Activated T-cell treated with anti-CD3 and anti-CD28 coated beads for 24 hours (primary cell): ENCODE measurements at places on chromosomes 5 and 9.

- DNase-seq: no peak
Observed at GRCh38 chr5:150105928-150106615, 19.7 kb upstream of the CSF1R start.

DNA sequence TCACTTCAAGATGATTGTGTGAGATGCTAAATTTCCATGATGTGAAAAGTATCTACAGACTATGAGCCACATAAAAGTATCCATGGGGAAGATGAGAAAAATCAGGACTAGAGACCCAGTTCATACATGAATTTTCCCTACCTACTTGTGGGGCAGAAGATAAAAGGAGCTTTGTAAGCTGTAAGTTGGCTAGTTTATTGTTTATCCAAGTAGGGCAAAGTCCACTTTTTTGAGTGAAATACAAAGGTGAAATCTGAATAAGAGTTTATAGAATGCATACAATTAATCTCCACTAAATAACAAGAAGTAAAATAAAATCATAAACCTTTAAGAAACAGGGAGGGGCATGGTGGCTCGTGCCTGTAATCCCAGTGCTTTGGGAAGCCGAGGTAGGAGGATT lies 160.4 kb downstream of the ELAVL2 start:
- DNase-seq: no peak

DNA sequence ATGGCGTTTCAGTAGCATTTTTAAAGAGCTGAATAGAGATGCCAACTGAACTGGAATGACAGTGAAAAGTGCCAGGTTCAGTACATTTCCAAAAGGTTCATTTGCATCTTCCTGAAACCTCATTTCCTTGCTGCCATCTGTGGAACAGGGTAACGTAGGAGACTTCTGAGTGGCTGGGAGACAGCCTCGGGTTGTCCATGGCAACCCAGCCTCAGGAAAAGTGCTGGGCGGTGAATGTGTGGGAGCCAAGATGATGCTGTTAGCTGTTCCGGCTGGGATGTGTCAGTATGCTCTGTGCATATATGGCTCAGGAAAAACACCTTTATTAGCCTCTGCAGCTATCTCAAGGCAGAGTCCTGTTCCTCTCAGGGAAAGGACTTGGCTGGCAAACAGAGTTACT lies 87.5 kb downstream of the KLHL3 start:
- no peak for DNase-seq

GRCh38 chr5:123605822-123606221 lies 93.8 kb downstream of the CSNK1G3 start:
- DNase-seq: no peak

DNA sequence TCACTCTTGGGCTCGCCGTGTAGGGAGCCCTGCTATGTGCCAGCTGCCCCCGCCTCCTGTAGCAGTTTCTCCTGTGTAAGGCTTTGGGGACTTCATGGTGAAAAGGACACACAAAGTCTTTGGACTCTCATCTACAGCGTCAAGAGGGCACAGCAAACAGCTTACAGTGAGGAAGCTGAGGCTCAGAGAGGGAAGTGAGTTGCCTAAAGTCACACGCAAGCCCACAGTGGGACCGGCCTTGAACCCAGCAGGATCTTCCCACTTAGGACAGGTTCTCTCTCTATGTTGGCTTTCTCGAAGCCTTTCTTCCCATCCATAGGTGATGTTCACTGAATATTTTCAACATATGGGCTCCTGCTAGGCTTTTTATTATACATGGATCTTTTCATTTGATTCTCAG lies 9.8 kb upstream of the PRRX2 start:
- no peak for DNase-seq

GRCh38 chr9:81979196-81979595 lies 9.4 kb upstream of the SPATA31D1 start:
- DNase-seq: no peak

GRCh38 chr9:75685062-75685461 lies 205.4 kb upstream of the PCSK5 start:
- DNase-seq: no peak

DNA sequence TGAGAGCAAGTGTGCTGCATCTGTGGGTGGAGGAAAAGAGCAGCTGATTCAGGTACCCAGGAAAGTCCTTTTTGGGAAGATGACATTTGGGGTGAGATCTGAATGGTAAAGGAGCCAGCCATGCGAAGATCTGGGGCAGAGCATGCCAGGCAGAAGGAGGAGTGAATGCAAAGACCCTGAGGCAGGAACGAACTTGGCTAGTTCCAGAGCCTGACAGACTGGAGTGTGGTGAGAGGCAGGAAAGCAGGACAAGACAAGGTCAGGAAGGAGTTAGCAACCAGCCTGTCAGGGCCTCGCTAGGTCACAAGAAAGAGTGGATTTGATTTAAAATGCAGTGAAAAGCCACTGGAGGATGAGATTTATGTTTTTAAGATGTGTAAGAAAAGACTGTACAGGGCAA lies 28.2 kb downstream of the RGS7BP start:
- no peak for DNase-seq

- no peak for DNase-seq
Observed at GRCh38 chr5:172906436-172906835, 52.8 kb upstream of the RPL26L1 start.

- no peak for DNase-seq
Observed at GRCh38 chr5:93477816-93478215, 103.2 kb downstream of the NR2F1-AS1 start.

DNA sequence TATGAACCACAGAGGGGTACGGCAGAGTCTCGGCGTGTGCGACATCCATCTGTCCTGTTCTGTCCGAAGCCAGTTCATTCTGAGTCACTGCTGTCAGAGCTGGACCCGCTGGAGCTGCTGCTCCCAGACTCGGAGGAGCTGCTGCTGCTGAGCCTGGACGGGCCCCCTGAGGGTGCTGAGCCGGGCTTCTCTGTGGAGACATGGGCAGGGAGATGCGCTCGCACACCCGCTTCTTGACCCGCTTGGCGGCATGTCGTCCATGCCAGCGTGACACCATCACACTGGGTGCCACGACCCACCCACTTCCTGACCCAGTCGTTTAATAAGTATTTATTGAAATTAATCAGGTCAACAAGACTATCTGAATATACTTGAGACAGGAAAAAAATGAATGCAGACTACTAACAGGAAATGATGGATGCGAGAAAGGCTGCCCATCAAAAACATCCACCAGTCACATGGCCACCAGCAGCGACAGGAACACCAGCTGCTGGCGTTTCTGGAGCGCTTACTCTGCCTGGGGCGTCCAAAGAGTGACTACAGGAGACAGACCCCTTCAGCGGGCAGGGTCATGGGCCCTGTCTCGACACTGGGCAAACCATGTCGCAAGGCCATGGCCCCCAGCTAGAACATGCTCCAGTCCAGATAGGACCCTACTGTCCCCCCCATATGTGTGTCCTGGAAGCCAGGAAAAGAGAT lies 8.4 kb downstream of the BRD3OS start:
- DNase-seq: no peak

GRCh38 chr5:132099905-132100304 lies 26.3 kb downstream of the CSF2 start:
- DNase-seq: no peak

GRCh38 chr5:1997640-1998347 lies 115.1 kb upstream of the IRX4 start:
- no peak for DNase-seq

- no peak for DNase-seq
Observed at GRCh38 chr5:55347786-55348185, 40.0 kb downstream of the MTREX start.

- no peak for DNase-seq
Observed at GRCh38 chr5:79843450-79844388, 147.3 kb downstream of the MTX3 start.

DNA sequence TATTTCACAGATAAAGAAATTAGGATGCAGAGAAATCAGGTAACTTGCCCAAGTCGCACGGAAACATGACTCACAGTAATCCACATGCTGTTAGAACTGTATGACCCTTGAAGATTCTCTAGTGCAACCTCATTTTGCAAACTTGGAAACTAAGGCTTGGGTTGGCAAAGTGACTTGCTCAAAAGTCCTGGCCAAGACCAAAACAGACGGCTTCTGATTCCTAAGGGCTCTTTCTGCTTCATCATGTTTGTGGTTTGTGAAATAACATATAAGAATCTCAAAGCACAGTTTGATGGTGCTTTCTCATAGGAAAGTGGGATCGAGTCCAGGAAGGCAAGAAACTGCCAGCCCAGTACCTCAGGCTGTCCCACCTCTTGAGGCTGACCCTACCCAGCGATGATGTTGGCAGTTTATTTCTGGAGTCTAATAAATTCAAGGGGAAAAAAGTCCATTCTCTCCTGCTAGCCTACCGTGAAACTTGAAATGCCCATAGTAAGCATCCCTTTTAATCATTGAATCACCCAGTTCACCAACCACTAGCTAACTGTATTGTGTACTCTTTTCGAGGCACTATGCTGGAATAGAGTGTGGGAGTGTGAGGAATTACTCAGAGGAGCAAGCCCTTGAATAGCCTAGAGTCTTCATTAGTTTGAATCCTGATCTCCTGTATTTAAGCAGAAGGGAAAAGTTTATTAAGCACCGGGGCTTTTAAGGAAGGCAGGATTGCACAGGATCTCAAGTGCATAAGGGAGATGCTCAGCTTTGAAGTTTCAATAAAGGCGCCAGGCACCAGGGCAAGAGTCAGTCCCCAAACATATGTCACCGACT lies 14.1 kb downstream of the CAPSL start:
- no peak for DNase-seq

DNA sequence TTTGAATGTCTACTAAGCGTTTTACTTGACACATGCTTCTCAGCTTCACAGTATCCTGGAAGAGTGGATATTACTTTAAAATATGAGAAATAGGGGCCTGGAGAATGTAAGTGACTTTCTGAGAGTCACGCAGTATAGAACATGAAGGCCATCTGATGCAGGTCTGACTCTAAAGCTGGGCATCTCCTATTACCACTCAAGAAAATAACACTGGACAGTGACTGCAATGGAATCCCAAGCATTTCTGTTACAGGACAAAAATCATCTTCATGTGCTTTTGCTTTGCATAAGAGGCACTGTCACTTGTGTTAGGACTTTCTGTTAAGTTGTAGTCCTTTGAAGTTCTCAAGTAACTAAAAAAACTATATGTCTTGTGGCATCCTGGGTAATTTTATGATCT lies 335.5 kb downstream of the FBXL7 start:
- DNase-seq: no peak

- no peak for DNase-seq
Observed at GRCh38 chr9:115229496-115229895, 111.5 kb upstream of the TNC start.

- no peak for DNase-seq
Observed at GRCh38 chr9:86893811-86894490, 53.4 kb downstream of the GAS1 start.

- DNase-seq: no peak
Observed at GRCh38 chr9:121557581-121558447, 58.2 kb upstream of the GGTA1 start.

DNA sequence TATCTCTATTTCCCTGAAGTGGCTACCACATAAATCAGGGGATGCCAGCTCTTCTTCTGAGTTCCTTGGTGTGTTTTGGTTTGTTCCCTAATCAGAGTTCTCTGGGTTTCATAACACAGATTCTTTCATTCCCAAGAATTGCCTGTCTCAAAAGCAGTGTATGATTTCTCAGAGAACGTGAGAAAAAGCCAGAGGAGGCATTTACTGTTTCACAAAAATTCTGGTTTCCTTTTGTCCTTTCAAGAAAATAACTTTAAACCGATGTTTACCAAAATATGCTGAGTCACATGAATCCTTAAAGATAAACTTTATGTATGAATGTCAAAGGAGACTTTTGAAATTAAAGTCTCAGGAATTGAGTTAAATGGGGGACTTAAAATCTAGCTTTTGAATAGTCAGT lies 314.3 kb downstream of the EBF1 start:
- DNase-seq: no peak

DNA sequence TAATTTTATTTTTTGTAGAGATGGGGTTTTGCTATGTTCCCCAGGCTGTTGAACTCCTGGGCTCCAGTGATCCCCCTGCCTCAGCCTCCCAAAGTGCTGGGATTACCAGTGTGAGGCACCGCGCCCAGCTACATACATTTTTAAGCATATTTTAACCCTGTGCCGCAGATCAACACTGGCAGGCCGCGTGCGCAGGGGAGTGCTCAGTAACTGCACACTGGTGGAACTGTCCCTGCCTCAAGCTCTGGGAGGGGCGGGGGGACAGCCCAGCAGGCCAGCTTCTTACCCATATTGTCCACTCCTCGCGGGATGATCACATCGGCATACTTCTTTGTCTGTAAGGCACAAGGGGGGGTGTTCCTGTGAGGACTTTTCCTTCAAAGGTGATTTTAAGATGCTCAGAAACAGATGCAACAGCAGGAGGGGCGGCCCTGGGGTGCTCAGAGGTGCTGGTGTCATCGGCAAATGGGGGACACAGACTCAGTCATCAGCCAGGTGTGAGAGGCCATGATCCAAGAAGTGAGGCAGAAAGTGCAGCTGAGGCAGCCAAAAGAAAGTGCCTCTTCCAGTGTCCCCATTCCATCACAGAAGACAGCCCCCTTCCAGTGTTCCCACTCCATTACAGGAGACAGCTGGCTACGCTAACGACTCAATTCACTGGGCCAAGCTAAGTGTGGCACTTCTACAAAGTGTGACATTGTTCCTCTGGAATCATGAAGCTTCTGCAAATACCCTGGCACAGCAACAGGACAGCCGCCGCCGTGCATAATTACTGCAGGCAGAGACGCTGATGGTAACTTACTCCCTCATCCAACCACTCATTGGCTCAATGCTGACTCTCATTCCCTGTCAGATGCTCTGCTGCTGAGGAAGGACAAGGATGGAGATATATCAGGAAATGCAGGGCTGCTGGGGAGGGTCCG lies 5.2 kb downstream of the UCK1 start:
- DNase-seq: no peak

GRCh38 chr9:128836509-128837145 lies 7.0 kb upstream of the SPOUT1 start:
- no peak for DNase-seq

- DNase-seq: no peak
Observed at GRCh38 chr5:171450423-171451331, 31.2 kb downstream of the FGF18 start.

DNA sequence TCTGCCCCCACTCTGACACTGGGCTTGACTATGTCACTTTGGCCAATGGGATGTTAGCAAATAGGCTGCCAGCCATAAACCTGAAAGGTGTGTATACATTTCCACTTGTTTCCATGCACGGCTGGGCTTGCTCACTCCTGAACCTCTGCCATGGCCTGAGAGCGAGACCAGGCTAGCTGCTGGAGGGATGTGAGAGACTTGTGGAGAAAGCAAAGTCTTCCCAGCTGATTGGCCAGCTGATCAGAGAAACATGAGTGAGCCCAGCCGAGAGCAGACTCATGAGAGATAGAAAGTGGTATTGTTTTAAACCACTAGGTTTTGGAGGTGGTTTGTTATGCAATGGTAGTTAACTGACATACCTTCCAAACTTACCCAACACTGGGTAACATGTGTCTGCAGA lies 13.9 kb downstream of the FAM193B start:
- DNase-seq: no peak

GRCh38 chr9:72951520-72952380 lies 1.1 kb downstream of the ALDH1A1 start:
- DNase-seq: no peak

DNA sequence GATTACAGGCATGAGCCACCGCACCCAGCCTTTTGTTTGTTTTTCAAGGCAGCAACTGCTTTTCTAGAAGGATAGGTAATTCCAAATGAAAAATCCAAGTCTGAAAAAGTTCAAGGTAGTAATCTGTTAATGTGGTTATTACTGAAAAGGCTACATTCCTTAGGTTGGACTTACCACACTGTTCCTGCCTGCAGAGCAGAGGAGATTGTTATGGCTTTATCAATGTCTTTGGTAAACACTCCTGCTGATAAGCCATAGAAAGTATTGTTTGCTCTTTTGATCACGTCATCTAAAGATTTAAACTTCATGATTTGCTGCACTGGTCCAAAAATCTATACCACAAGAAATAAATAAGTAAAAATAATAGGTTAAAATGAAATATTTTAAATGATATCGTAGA lies 43.4 kb downstream of the ALDH1A1 start:
- DNase-seq: no peak
